ENCODE measurements at places on chromosomes 12 and 14.

GRCh38 chr12:103013741-103014300, 56.3 kb downstream of the ASCL1 start:
- DNase-seq: no peak

GRCh38 chr14:69755296-69755695, 11.6 kb upstream of the SRSF5 start:
- no peak for DNase-seq

DNA sequence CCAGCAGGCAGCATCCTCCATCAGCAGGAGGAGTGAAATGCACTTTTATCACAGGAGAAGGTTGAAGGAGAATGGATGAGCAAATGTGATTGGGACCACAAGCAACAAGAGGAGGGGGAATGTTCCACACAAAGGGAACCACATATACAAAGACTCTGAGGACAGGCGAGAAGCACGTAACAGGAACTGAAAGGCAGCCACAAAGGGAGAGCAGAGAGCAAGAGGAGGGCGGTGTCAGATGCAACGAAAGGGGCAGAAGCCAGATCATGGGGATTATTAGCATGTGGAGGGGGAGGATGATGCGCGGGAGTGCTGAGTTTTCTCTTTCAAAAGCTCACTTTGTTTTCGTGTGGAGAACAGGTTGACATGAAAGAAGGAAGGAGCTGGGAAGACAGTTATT, 241.1 kb downstream of the SPTSSA start:
- no peak for DNase-seq

DNA sequence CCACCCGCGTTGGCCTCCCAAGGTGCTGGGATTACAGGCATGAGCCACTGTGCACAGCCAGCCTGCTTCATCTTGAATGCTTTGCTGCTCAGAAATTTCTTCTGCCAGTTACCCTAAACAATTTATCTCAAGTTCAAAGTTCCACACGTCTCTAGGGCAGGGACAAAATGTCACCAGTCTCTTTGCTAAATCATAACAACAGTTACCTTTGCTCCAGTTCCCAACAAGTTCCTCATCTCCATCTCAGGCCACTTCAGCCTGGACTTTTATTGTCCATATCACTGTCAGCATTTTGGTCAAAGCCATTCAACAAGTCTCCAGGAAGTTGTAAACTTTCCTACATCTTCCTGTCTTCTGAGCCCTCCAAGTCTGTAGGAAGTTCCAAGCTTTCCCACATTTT, 159.5 kb upstream of the DYRK2 start:
- no peak for DNase-seq

- DNase-seq: no peak
Measured at GRCh38 chr14:72883961-72884360, 9.9 kb downstream of the DPF3 start.

DNA sequence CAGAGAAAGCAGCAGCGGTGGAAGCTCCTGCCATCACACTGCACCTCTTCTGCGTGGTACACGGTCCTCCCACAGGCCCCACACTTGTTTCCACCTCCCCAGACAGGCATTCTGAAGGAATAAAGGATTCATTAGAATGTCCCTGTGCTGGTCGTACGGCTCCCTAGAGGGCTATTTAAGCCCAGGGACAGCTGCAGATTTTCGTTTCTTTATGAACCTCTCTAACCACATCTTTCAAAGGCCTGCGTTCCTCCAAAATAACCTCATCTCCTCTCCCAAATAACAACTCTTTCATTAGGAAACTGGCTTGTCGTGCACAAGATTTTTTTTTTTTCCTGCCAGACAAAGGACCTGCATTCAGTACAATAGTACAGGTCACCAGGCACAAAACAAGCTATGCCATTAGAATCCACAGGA, 12.7 kb downstream of the CSRP2 start:
- peak; percentile 21 for DNase-seq

DNA sequence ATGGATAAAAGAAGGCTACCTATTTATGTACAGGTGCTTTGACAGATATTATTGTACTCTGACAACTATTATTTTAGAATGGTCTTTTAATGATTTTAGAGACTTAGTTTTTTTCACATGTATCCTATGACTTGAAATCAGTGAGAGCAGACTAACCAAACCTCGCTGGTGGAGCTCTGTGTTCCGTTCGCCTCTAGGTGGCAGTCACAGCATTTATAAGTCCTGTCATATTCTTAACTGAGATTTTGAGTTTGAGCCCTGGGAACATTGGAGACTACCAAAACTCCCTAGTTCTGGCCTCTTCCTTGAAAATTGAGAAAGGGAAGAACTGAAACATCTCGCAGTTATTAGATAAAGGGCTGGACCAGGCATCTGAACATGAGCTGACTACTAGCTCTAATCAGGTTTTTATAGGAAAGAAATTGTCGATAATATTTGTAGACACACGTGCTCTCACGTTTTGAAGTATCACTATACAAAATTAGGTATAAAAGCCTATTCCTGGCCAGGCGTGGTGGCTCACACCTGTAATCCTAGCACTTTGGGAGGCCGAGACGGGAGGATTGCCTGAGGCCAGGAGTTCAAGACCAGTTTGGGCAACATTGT, 48.3 kb downstream of the TTLL5 start:
- DNase-seq: peak; percentile 82

- no peak for DNase-seq
Measured at GRCh38 chr12:102195826-102196225, 1.8 kb downstream of the PMCH start.

- no peak for DNase-seq
Measured at GRCh38 chr12:40825156-40825555, 132.9 kb downstream of the CNTN1 start.

DNA sequence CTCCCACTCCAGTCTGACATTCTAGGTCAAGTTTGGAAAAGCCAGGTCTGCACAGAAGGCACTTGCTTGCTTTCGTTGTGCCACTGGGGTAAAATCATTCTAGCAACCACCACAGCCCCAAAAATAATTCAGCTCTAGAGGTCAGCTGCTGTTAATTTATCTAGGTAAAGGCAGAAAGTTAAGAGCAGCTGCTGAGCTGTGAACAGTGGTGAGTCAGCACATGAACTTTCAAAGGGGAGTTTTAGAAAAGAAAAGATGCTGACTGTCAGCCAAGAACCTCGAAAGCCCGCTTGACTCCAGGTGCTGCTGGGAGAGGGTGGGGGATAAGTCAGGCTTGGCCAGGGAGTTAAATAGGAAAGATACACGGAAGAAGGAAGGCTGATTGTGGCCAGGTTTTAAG, 12.7 kb downstream of the CCDC197 start:
- peak; percentile 58 for DNase-seq

GRCh38 chr14:73477618-73478266, 13.0 kb upstream of the RIOX1 start:
- peak; percentile 43 for DNase-seq

DNA sequence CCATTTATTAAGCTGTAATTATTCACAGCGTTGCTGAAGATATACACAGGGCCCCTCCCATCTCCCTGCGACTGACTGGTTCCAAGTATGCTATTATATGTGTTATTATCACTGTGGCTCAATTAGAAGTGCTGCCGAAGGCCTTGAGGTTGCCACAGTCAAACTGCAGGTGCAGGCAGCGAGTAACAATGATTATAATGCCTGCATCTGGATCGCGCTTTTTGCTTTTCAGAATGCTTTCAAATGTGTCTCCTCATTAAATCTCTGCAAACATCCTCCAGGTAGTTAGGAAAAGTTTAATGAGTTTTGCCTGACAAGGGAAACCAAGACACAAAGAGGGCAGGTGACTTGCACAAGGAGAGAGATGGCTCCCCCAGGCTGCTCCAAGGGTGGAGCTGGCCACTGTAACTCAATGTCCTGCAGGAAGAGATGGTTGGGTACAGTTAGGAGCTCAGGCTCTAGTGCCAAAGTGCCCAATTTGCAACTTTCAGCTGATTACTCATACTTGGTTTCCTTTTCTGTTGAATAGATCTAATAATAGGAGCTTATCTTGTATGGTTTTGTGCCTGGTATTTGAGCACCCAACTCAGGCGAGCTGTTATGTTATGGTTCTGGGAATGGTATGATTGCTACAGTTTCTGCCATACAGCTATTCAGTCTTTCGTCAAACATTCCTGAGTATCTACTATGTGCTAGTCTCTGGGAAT, 1.7 kb upstream of the SYNE3 start:
- no peak for DNase-seq

DNA sequence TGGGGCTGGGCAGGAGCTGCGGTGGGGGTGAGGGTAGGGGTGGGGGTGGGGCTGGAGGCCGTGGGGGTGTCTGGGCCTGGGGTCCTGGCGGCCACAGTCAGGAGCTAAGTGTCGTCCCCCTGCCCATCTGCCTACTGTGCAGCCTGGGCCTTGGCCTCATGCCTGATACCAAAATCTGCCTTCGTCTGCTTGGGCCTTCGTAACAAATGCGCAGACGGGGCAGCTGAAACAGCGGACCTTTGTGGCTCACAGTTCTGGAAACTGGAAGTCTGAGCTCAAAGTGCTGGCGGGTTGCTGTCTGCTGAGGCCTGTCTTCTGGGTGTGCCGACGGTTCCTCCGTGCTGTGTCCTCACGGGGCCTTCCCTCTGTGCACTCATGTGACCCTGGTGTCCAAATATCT, 61.7 kb downstream of the KIF26A start:
- DNase-seq: no peak

DNA sequence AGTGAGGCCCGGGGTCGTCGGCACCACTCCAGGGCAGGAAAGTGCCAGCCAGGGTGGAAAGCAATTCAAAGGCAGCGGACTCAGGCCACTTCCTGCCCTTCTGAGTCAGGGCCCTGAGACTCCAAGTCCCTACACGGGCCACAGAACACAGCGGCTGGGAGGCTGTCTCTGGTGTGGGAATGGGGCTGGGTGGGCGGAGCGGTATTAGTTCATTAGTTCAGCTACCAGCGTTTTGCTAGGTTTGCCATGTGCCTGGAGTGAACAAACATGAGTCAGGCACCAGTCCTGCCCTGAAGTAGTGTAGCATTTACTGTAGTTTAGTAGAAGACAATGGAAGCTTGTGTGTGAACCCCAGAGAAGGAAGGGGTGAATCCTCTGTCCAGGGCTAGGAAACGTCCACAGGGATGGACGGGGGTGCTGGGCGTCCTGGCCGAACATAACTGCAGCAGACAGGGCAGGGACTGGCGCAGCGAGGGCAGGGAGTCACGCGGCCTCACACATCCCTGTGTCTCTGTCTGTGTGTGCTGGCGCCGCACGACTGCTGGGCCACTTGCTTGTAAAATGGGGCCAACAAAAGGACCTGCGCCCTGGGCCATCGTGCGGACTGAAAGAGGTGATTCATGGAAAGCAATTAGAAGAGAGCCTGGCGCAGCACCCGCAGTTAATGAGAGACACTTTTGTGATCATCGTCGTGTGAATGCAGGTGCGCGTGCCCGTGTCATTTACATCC, 186.4 kb upstream of the PRMT8 start:
- DNase-seq: peak; percentile 72

- no peak for DNase-seq
Measured at GRCh38 chr12:113296557-113297213, 38.2 kb downstream of the SLC8B1 start.

DNA sequence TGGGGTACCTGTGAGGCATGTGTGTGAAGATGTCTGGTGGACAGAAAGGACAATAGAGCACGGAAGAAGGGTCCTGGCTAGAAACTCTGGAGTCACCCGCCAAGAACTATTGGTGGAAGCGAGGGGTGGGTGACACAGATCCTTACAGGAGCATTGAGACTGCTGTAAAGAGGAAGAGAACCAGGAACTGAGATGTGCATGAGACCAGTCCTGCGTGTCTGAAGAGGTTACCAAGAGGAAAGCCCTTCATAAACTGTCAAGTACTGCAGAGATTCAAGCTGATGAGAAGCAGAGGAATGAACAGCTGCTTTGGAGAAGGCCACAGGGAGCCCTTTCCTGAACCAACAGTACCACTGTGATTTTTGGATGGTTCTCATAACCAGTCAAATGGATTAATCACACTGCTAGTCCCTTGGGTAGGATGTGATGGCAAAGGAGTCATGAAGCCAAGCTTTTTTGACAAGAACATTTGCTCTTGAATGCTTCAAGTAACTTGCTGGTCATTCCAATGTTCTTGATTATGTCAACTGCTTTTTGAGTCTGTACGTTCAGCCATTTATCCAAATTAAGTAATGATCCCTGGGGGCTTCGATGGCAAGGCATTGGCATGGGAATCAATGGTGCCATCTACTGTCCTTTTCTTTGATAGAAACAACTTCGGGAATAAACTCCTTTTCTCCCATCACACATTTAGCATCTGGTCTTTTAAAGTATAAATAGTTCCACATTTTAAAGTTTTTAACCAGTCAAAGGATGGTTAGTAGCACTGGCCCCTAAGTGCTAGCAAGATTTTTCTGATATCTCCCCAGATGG, 42.9 kb downstream of the GPR135 start:
- no peak for DNase-seq

DNA sequence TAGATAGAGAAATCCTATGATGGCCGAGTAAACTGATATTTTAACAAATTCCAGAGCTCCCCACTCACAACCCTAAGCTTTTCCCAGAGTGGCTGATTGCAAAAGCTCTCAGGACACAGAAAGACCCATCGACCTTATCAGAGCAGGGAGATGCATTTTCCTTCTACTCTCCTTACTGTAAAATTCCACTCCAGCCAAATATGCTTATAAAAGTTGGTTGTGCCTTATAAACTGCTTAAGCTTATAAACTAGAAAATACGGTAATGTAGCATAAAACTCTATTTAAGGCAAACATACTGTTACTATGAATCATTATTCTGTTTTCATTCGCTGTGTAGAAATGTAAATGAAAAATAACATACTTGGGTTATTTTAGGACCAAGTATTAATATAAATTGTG, 41.6 kb upstream of the TRHDE start:
- DNase-seq: no peak

GRCh38 chr12:78880078-78880477, 15.5 kb downstream of the SYT1 start:
- DNase-seq: peak; percentile 6

GRCh38 chr12:131102991-131103668, 149.4 kb downstream of the ADGRD1 start:
- DNase-seq: no peak

GRCh38 chr14:102608064-102608446, 15.6 kb downstream of the RCOR1 start:
- no peak for DNase-seq

- peak; percentile 45 for DNase-seq
Measured at GRCh38 chr14:31025367-31026076, at the start of gene AP4S1. Gene AP4S1 (plus strand): TSS chr14:31025649. CDS start chr14:31066197, 40,548 bp downstream.

DNA sequence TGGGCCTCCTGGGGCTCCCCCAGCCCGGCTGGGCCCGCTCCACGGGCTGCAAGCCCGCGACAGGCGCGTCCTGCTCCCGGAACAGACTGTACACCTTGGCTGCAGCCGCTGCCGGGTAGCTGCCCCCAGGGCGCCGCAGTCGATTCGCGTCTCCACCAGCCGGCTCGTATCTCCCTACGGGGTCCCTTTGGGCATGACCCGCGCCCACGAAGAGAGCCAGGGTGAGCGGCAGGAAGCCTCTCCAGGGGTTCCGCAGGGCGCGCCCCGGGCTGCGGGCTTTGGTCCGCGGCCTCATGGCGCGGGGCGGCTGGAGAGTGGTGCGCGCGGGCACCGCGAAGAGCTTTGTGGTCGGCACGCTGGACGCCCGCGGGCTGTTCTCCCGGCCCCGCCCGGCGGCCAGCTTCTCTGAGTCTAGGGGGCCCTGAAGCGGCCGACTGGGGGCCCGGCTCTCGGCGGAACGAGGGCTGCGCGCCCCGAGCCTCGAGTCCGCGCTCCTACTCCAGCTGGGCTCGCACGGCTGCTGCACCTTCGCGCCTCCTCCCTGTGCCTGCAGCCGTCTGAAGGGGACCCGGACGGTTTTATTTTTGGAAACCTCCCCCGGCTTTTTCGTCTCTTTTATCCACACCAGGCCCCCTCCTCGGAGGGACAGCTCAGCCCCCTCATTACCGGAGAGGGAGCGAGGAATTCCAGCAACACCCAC, at the start of gene LTBP2:
TSS of gene LTBP2 (minus strand) at position 588 of the 700 bp plus-strand sequence. CDS start at position 295, 293 bp downstream.
- DNase-seq: peak; percentile 58
